ENCODE measurements at places on chromosomes 16 and 17.

DNA sequence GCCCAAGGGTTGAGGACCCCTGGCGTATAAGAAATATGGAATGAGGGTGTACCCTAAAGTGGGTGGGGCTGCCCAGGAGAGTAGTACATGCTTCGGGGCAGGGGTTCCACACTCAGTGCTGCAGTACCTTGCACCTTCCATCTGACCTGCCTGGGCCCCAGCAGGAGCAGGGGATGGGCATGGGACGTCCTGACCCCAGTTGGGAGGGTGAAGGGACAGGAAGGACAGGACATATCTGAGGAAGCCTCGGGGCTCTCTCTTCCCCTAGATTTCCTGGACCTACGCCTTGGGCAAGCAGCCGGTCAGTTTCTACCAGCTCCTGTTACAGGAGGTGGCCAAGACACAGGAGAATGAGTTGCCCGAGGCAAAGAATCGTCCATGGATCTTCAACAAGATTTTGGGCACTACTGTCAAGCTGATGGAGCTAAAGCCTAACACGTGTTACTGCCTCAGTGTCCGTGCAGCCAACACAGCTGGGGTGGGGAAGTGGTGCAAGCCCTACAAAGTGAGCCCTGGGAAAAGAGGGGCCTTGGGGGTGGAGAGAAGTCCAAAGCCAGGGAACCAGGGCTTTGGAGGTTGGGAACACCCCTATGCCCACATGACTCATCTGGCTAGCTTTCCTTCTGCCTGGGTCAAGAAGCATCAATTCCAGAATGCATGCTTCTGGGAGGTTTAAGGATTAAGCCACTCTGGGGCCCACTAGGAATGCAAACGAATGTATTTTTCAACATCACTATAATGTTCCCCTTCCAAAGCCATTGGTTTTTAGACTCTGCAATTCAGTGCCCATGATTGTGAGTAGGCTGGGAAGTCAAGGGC is 7.9 kb downstream of the FNDC8 start:
- DNase-seq = no peak

DNA sequence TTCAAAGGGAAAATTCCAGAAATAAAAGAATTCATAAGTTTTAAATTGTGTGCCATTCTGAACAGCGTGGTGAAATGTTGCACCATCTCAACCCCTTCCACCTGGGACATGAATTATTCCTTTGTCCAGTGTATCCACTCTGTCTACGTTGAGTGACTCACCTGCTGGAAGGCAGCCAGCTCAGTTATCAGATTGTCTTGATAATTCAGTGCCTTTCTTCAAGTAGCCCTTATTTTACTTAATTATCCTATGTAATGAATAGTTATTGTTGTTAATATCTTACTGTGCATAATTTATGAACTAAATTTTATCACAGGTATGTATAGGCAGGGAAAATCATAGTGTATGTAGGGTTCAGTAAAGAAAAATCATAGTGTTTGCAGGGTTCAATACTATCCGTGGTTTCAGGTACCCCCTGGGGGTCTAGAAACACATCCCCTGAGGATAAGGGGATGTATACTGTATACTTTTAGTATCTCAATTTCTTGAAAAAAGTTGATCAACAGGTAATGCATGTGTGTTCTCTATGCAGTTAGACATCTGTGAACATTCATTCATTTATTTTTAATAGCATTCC is 7.7 kb upstream of the PCTP start:
- peak; percentile 90 for DNase-seq

- peak; percentile 77 for DNase-seq
These were observed 10.1 kb upstream of the CA4 start for GRCh38 chr17:60139438-60140285.

- no peak for DNase-seq
These were observed 70.8 kb downstream of the KANSL1 start for GRCh38 chr17:46122486-46122871.

- DNase-seq = no peak
These were observed 49.1 kb downstream of the ADCY7 start for GRCh38 chr16:50315346-50315997.

GRCh38 chr17:1532836-1533602 is 16.6 kb upstream of the INPP5K start:
- DNase-seq = peak; percentile 30
